ENCODE measurements at places on chromosomes 6 and 20.

- no peak for DNase-seq
Observed at GRCh38 chr6:92847988-92848387, 571.4 kb downstream of the EPHA7 start.

- peak; percentile 71 for DNase-seq
Observed at GRCh38 chr6:74534465-74535211, 671.2 kb downstream of the COL12A1 start.

- peak; percentile 74 for DNase-seq
Observed at GRCh38 chr6:154164397-154164796, 125.4 kb downstream of the OPRM1 start.

GRCh38 chr6:82066991-82067411 is 180.5 kb downstream of the IBTK start:
- DNase-seq = no peak

- no peak for DNase-seq
Observed at GRCh38 chr20:8526610-8527009, 394.5 kb downstream of the PLCB1 start.

- DNase-seq = no peak
Observed at GRCh38 chr20:48339190-48339985, 488.4 kb downstream of the PREX1 start.

- DNase-seq = no peak
Observed at GRCh38 chr6:150293423-150294173, 75.2 kb upstream of the IYD start.

GRCh38 chr20:61683721-61684120 is 382.0 kb downstream of the TAF4 start:
- DNase-seq = no peak

DNA sequence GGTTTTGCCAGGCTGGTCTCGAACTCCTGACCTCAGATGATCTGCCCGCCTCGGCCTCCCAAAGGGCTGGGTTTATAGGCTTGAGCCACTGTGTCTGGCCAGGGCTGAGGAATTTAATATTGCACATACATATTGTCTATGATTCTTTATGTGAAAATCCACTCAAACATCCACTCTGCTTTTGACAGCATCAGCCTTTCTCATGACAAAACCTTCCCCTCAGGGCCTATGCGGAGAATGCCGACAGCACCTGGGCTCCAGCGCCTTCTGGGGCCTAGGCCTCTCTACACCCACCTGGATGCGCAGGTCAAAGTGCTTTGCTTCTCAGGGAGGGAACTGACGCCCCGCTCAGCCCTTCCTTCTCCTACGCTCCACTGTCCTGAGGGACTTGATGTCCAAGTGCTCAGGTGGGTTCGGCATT is 5.4 kb downstream of the RAMACL start:
- no peak for DNase-seq

- no peak for DNase-seq
Observed at GRCh38 chr20:59664421-59664941, 60.1 kb downstream of the PHACTR3 start.

GRCh38 chr6:25608558-25609174 is 43.3 kb upstream of the SCGN start:
- DNase-seq = no peak

GRCh38 chr20:18191306-18191705 is 53.6 kb downstream of the KAT14 start:
- DNase-seq = no peak

DNA sequence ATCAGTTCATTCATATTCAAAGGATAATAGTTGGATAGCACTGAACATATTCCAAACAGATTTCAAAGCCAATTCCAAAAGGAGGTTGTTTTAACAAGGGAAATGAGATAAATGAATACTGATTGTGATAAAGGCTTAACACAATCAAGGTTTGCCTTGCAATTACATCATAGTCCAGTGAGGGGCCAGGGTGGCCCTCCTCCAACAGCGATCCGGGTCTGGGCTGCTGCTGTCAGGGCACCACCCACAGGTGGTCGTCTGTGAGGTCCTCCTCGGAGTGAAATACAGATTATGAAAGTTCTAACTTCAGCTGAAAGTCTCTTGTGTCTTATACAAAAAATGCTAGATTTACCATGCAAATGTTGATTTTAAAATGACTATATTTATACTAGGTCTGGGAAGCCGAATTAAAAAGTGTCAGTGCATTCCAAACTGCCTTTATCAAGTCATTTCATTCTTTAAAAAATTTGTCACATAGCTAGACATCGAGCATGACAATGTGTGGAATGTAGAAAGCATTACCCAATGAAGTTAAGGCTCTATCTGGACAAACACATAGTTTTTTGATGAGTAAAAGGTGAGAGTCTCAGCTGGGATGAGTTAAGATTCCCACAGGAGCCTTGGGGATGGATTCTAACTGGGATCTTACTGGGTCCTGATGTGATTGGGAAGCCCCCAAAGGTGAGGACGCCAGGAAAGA is 65.9 kb upstream of the SLC22A23 start:
- DNase-seq = no peak

- peak; percentile 61 for DNase-seq
Observed at GRCh38 chr6:148776321-148777308, 29.8 kb downstream of the UST start.

DNA sequence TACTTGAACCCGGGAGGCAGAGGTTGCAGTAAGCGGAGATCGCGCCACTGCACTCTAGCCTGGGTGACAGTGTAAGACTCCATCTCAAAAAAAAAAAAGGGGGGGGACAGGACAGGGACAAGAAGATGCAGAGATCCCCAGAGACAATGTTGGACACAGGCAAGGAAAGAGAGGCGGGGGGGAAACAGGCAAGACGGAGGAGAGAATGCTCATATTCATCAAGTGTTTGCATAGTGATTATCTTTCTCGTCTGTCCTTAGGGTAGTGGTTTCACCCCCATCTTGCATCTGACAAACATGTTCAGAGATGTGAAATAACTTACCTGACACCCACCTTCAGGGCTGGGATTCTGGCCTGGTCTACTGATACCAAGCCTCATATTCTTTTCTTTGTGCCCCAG is 29.0 kb downstream of the CHMP4B start:
- no peak for DNase-seq

GRCh38 chr6:29531668-29532067 is 27.9 kb downstream of the UBD start:
- no peak for DNase-seq

DNA sequence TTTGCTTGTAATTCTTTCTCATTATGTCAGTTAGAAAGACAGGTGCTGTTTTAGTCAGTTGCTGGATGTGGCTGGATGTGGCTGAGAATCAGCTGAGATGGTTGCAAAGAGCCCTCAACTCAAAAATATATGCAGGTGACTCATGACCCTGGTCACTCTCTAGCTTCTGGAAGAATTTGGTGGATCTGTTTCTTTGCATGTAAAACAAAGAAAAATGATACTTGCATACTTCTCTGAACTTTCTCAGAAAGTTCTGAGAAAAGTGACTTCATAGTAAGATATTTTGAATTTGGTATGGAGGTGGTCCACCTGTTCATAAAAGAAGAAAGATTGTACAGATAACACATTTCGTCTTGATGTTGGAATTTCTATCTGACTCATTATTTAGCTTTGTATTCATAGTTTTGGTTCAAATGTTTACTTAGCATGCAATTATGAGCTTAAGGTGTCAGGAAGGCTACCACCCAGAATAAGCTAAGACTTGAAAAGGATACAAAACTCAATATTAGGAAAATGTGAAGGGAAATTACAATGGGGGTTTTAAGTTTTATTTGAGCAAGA is 163.2 kb upstream of the OLIG3 start:
- no peak for DNase-seq

GRCh38 chr6:93516441-93516840 is 97.1 kb upstream of the EPHA7 start:
- DNase-seq = no peak

GRCh38 chr20:51195419-51195901 is 172.6 kb upstream of the KCNG1 start:
- no peak for DNase-seq

DNA sequence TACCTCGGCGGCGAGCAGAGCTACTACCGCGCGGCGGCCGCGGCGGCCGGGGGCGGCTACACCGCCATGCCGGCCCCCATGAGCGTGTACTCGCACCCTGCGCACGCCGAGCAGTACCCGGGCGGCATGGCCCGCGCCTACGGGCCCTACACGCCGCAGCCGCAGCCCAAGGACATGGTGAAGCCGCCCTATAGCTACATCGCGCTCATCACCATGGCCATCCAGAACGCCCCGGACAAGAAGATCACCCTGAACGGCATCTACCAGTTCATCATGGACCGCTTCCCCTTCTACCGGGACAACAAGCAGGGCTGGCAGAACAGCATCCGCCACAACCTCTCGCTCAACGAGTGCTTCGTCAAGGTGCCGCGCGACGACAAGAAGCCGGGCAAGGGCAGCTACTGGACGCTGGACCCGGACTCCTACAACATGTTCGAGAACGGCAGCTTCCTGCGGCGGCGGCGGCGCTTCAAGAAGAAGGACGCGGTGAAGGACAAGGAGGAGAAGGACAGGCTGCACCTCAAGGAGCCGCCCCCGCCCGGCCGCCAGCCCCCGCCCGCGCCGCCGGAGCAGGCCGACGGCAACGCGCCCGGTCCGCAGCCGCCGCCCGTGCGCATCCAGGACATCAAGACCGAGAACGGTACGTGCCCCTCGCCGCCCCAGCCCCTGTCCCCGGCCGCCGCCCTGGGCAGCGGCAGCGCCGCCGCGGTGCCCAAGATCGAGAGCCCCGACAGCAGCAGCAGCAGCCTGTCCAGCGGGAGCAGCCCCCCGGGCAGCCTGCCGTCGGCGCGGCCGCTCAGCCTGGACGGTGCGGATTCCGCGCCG is 994 bp downstream of the FOXC1 start:
- no peak for DNase-seq

- no peak for DNase-seq
Observed at GRCh38 chr6:42981836-42982235, 2.5 kb upstream of the PPP2R5D start.

DNA sequence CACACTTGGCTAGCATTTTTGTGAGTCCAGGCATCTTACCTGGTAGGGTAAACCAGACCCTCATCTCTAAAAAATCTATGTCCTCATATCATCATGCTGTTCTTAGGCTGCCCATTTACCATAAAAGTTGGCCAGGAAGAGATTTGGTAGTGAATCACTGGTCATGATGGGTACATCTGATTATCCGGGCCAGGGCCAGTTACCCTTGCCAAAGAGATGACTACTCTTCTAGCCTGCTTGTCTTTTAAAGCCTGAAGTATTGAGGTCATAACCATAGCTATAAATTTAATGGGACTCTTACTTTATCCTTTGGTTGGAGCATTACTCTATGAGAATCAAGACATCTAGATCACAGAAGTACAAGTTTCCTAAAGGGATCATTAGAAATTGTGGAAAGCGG is 276.8 kb downstream of the TENT5A start:
- peak; percentile 24 for DNase-seq

- no peak for DNase-seq
Observed at GRCh38 chr20:63498960-63499337, at the start of gene EEF1A2. Gene EEF1A2 (minus strand): TSS chr20:63499083. CDS start chr20:63497763, 1,320 bp downstream.

DNA sequence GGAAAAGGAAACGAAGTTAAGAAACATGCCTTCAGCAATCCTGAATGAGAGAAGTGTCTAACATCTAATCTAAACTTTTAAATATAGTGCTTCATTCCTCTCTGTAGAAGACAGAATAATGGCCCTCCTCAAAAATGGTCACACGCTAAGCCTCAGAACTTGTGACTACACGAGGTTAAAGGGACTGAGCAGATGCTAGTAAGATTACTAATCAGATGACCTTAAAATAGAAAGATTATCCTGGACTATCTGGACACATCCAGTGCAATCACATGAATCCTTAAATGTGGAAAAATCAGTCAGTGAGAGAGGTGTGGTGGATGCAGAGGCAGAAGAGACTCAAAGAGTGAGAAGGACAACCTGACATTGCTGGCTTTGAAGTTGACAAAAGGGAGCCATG is 126.1 kb downstream of the TBX18 start:
- no peak for DNase-seq

GRCh38 chr6:36624461-36625157 is 30.4 kb downstream of the SRSF3 start:
- no peak for DNase-seq

Measured in AG09309 (cell line).